ENCODE measurements at places on chromosomes 7 and 10.

DNA sequence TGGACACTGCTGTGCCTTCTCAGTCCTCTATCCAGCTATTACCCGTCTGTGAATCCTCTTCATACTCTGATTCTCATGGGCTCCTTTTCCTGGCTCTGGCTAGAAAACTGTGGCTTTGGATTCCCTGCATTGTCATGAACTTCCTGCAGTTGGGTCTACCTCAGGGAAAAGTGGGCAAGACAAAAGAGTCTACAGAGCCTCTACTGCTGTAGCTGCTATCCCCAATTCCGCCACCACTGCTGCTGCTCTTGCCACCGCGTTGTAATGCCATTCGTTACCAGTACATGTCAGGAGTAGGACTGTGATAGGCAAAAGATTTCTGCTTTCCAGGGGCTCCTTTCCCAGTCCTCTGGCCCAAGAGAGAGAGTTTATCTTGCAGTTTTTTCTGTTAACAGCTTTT, 23.9 kb upstream of the PPP1R17 start:
- DNase-seq = no peak

GRCh38 chr7:139619367-139619657, 95.8 kb downstream of the CLEC2L start:
- no peak for DNase-seq

- no peak for DNase-seq
Measured at GRCh38 chr7:103539875-103540274, 93.9 kb upstream of the SLC26A5 start.

GRCh38 chr10:67771200-67771599, 66.8 kb downstream of the DNAJC12 start:
- DNase-seq = no peak

DNA sequence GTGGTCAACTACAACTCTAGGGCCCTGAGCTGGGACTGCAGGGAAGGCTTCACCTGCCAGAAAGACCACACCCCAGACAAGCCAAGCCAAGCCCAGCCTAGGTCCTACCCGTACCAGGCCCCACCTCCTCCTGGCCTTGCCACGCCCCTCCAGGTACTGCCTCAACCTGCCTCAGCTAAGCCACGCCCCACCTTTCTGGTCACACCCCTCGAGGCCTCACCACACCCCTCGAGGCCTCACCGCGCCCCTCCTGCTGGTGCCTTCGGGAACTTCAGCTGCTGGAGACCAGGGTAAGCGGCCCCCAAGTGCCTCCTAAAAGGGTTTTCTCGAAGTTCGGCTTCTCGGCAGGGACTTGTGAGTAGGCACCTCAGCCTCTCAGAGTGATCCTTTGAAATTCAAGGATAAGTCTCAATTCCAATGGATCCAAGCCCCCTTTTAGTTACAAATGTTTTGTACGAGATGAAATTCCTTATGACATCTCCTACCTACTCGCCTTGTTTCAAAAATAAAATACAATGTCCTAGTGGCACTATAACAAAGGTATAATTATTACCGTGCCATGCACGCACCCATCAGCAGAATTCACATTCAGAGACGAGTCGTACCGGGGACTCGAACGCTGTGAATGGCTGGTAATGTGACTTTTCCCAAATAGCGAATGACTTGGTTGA, 171.2 kb downstream of the ARHGAP21 start:
- DNase-seq = peak; percentile 40

- DNase-seq = no peak
Measured at GRCh38 chr7:54858008-54858692, 99.1 kb upstream of the SEC61G start.

- DNase-seq = no peak
Measured at GRCh38 chr7:149459201-149459539, 1.7 kb downstream of the ZNF777 start.

DNA sequence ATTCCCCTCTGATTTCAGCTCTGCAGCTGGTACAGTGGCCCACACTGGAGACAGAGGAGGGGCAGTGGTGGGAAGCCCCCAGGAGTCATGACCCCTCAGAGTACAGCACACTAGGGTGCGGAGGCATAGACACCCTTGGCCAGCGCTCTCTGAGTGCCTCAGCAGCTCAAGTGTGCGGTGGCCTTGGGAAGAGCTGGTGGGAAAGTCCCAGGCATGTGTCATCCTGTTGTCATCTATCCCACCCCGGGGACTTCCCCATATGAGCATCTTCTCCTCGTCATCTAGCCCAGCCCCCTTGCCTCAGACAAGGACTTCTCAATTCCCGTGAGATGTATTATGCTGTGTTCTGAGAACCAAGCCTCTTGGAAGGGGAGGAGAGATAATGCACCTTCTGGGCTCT, 15.6 kb upstream of the PPIF start:
- peak; percentile 86 for DNase-seq

DNA sequence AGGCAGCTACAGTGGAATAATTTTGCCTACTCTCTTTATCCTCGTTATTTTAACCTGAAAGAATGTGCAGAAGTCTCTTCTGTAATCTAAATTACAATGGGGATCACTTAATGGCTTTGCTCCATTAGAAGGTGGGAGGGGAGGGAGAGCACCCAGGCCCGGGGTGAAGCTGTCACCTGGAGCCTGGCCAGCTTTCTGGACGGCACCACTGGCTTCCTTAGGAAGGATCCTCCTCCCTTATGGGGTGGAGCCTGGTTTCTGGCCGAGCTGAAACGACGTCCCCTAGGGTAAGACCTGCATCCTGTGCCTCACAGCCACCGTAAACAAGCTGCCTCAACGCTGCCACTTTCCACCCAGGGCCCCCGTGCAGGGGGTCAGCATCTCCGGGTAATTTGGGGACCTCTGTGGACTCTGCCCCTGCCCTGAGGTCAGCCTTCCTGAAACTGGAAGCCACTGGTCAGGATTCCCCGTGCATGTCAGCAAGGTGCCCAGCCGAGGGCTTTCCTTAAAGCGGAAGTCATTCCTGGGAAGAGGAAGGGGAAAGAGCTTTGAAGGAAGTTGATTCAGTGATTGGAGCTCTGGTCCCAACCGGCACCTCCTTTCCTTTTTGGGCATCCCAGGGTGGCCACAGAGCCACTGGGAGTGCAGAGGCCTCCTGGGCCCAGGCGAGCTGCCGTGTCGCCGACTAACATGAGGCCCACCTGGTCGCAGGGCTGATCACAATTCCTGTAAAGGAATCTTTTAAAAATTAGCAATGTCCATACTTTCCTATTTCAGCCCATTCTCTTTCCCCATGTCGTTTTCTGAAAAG, 569.1 kb downstream of the DNAJB6 start:
- no peak for DNase-seq

DNA sequence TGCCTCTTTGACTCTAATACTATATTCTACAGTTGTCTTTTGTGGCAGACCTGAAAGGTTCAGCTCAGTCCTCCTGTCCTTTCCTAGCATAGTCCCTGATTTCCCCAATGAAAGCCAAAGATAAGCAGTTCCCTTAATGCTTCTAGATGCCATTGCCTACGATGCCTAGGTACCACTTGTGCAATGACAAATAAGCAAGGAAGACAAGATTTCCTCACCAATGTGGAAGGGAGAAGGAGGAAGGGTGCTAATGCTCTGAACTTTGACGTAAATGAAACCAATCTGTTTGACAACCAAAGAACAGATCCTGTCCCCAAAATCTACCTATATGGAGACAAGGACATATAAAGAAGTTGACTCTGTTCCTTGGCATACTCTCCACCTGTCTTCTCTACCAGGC, 393.3 kb downstream of the KCNMA1 start:
- DNase-seq = no peak

DNA sequence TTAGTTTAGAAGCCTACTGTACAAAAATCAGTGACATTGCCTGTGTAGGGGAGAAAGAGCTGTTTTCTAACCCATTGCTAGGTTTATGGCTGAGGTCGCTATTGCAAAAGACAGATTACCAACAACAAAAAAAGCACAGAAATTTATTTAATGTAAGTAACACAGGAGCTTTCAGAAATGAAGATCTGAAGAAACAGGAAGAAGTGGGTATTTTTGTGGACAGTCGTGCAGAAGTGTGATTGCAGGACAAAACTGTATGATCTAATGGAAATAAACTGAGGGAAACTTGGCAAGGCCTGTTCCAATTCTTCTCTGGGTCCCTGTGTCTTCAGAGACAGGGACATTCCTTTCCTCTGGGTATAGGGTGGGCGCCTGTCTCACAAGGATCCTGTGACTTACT, 87.4 kb downstream of the APBB1IP start:
- no peak for DNase-seq

- DNase-seq = no peak
Measured at GRCh38 chr7:155921804-155922066, 109.5 kb upstream of the SHH start.

DNA sequence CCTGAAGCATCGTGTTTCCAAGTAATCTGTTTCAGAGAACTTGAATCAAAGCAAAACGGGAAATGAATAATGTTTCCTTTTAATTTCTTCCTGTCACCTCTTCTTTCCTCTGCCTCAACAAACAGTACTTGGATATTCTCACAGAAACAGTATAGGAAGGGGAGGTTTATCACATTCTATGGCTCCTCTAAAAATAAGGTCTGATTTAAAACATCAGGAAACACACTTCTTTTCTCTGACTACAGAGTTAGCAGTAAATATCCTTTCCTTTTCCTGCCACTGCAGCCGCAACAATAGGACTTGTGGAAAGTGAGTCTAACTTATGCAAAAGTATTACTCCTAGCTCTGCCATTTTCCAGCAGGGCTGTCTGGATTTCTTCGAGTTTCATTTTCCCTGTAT, 62.3 kb downstream of the CH25H start:
- no peak for DNase-seq

DNA sequence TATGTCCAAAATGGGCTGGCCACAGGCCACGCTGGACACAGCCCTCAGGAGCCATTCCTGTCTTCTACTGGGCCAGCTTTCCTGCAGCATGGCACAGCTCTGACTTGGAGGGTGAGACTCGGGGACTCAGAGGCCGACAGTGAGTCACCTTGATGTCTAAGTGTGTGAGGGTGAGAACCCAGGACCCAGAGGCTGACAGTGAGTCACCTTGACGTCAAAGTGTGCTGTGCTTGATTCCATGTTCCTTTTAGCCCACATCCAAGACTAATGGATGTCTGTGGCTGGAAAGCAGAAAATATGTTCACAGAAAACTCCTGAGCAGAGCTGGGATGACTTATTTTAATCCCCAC, 6.0 kb upstream of the FAM170B start:
- no peak for DNase-seq

DNA sequence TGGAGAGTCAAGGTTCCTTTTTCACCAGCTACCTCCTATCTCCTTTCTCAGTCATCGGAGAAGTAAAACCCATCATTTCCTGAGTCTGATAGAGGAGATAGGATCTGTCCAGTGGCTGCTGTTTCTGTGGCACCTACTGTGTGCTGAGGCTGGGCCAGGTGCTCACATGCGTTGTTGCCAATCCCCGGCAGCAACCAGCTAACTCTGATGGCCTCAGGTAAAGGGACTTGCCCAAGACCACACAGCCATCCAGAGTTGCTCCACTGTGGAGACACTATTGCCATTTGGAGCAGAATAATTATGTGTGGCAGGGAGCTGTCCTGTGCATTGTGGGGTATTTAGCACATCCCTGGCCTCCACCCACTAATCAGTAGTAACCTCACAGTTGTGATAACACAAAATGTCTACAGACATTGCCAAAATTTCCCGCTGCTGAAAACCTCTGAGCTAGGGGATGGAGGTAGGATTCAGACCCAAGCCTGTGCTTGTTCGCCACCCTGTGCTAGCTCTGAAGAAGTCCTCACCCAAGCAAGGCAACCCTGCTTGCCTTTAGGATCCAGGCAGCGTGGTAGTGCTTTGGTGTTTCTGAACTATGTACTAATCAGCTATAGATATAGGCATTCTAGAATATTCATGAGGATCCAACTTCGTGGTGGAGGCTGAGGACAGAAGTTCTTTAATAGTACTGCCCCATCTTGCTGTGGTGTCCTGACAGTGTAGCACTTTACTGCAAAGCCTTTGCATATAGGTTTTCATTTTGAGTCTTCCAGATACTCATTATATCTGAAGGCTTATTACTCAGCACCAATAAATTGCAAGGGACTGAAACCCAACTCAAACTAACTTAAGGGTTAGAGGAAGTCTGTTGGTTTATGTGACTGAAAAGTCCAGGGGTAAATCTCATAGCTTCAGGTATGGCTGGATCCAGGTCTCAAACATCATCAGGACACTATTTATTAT, 164.6 kb downstream of the GRK5 start:
- no peak for DNase-seq

DNA sequence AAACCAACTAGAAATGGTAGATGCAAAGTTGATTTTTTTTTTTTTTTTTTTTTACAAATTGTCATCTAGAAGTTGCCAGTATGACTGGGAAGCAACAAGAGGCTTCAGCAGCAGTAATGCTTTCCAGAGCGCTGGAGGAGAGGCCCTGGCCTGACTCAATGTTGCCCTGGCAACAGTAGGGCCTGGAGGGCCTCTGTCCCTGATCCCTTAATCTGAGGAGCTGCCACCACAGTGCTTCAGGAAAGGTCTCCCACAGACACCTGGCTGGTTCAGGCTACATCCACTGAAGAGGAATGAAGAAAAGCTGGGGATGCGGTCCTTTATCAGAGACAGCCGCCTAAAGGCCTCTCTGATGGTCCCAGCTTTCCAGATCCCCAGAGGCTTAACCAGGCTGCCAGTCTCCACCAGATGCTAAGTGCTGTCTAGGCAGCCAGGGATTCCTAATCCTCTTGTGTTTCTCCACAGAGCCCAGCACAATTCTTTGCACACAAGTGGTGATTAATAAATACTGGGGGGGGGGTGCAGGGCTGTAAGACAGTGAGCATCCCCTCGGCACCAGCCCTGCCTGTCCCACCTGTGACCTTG, 33.7 kb downstream of the ZNF777 start:
- no peak for DNase-seq

DNA sequence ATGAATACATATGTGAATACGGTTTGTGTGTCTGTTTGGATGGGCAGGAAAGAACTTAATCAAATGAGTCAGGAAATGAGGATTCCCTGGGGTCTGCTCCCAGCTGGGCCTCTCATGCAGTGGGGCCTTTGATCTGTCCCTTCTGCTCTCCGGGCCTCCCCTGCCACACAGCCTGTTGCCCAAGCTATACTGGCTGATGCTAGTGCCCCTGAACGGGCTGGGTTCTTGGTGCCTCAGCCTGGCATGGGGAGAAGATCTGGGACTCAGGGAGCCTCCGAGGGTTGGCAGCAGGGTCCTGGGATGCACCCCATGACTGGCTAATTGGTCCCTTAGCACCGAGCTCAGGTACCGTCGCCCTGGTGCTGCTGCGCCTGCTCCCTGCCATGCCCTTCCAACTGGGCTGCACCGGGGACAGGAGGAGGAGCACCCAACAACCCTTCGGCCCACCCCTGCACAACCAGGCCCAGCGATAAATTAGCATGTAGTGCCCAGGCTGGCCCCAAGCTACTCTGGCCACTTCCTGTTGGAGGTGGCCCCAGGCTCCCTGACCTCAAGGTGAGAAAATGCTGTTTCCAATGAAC, 59.9 kb upstream of the DUSP5 start:
- DNase-seq = no peak

All from GM13976 (cell line).